ENCODE measurements at places on chromosomes 16 and 17.

GRCh38 chr16:87801679-87802259 is 36.0 kb upstream of the KLHDC4 start:
- no peak for DNase-seq

- no peak for DNase-seq
These were observed 8.5 kb downstream of the NAGPA start for GRCh38 chr16:5025171-5025632.

DNA sequence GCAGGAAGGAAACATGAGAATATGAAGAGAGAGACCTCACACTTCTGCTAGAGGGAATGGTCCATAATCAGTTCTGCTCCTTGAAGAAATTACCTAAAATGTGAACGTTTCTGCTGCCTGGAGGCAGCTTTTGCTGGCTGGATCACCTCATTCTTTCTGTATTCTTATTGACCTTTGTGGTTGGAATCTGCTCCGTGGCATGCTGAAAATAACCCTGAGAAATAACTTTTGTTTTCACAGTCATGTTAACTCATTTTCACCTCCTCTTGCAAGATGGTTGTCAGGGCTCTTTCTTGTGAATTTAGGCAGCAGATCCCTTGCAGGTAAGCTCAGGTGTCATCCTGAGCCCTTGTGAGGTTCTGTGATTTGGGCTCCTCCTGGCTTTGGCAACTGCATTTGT is 70.2 kb downstream of the IRF8 start:
- DNase-seq: peak; percentile 30

- DNase-seq: peak; percentile 64
These were observed 2.2 kb downstream of the ZNF668 start for GRCh38 chr16:31071861-31072260.

Data from non-pigmented ciliary epithelial cell (primary cell).